Epithelial cell of esophagus (primary cell): ENCODE measurements at places on chromosomes 7 and 10.

DNA sequence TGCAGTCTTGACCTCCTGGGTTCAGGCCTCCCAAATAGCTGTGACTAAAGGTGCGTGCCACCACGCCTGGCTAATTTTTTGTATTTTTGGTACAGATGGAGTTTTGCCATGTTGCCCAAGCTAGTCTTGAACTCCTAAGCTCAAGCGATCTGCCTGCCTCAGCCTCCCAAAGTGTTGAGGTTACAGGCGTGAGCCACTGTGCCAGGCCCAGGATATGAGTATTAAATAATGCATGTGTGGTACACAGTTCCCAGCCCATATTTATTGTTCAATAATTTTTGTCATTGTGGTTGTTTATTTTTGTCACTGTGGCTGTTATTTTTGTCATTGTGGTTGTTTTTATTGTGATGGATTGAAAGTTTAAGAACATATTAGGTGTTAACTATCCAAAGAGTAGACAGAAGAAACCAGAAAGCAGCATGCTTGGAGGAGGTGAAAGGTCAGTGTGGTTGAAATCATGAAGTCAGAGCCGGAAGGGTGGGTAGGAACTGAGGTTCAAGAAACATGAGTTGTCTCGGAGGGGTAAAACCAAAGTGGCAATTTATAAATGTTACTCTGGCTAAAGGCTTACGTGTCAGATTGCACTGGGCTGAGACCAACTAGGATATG, 45.0 kb downstream of the MRC1 start:
- DNase-seq, result no peak

GRCh38 chr10:110857265-110858171, 14.2 kb upstream of the PDCD4 start:
- peak; percentile 55 for DNase-seq

- DNase-seq, result no peak
These were observed 17.4 kb upstream of the HPS1 start for GRCh38 chr10:98463976-98464754.

DNA sequence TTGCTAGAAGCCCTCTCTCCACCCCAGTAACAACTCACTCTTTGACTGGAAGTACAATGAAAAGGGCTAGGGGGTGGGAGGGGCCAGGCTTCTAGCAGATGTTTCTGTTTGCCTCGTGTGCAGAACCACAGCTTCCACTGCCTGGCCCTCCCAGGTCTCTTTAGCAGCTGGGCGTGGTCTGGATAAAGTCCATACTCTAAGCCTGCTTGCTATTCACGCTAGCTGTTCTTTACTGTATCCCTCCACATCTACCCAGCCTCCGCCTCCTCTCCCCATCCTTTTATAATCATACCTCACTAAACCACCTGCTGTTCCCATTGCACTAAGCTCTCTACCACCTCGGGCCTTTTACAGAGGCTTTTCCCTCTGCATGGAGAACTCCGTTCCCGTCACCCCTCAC, 288.8 kb downstream of the CAMK1D start:
- DNase-seq, result no peak
